CD4-positive, alpha-beta memory T cell (primary cell): ENCODE measurements at places on chromosomes 13 and 19. TPM values are rescaled to one million over a fixed set of nuclear protein-coding genes. Genes with fewer than 3 reads are reported as not detected.

DNA sequence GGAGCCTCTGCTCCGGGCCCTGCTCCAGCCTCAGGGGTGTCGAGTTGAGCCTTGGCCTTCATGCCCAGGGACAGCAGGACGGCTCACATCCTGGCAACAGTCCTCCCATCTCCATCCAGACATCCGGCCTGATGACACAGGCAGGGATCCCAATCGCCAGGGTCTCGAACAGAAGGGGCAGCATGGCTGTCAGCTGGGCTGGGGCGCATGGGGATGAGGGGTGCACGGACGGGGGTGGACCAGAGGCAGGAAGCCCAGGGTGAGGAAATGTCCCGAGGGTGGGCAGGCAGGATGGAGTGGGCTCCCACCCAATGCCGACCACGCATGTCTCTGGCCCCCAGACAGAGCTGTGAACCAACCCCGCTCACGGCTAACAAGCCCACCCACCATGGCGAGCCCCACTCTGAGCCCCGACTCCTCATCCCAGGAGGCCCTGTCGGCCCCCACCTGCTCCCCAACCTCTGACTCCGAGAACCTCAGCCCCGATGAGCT is 16.2 kb downstream of the EVI5L start:
- no peak for DNase-seq
- no peak overlapping the region for H3K27ac ChIP-seq
- no peaks in the 10 kb centered on the region for H3K36me3 ChIP-seq
- no peaks in the 10 kb centered on the region for H3K4me1 ChIP-seq
- no peak overlapping the region for H3K4me3 ChIP-seq

- no peaks in the 10 kb centered on the region for H3K36me3 ChIP-seq
- no peak overlapping the region for H3K27ac ChIP-seq
- no peak overlapping the region for H3K4me3 ChIP-seq
- no peak for DNase-seq
- no peaks in the 10 kb centered on the region for H3K4me1 ChIP-seq
- no peaks in the 10 kb centered on the region for H3K27me3 ChIP-seq
These were observed 30.4 kb downstream of the CYP4F22 start for GRCh38 chr19:15538774-15539173.

DNA sequence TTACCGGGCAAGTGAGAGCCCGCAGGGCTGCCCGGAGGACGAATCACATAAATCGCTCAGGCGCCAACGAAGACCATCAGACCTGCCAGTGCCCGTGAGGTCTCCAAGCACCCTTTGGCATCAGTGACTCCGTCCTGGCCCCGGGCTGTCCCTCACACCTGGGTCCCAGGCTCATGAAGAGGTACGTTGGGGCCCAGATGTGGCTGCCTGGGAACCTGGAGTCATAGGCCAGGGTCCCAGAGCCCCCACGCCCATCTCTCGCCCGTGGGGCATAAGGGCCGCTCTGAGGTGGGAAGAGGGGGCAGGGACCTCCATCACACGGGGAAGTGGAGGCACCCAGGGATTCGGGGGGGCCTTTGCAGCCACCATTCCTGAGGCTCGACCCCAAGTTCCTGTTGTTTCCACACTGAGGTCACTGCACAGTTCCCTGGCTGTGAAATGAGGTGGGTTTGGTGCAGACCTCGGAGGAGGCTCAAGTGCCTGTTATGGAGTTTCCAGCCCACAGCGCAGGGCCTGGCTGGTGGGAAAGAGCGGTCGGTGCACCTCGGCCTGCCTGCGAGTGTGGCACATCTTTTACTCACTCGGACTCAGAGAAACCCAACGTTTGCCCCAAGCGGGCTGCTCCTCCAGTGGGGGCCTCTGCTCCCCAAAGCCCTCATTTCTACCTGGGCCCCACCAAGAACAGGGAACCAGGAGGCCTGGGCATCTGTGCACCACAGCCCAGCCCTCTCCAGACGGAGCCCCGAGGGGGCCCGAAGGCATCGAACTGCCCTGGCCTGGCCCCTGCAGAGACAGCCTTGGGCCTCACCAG is 35.9 kb upstream of the C13orf46 start:
- H3K4me3 ChIP-seq = no peak overlapping the region
- no peak for DNase-seq
- no peaks in the 10 kb centered on the region for H3K27me3 ChIP-seq
- H3K4me1 ChIP-seq = no peaks in the 10 kb centered on the region
- no peak overlapping the region for H3K27ac ChIP-seq
- peaks cover 54% of the 10 kb centered on the region for H3K36me3 ChIP-seq

DNA sequence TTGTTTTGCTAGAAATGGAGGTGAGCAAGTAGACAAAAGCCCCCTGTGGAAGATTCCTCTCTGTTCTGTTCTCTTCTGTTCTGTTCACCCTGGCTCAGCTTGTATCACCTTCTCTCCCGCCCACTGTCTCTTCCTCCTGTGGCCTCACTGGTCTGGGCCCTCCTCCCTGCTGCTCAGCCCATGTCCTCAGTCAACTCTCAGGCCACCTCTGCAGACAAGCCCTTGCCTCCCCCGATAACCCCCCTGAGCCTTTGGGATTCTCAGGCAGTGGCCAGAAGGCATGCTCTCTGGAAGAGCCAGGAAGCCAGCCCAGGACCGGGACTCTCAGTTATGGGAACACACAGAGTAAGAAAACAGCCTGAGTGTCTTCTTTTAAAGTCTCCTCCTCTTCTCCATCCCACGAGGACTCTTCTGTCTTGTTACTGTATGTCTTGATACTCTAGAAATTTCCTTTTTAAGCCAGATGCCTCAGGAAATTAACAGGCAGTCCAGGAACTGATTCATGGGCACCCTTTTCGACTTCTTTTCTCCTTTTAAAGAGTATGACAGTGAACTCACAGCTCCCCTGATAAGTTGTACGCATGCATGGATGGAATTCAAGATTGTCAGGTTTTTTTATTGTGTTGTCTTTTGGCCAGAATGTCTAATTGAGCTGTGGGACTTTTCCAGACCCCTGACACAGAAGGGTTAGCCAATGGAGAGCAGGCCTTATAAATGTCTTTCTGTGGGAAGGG is 33.7 kb downstream of the SHISA2 start:
- no peak overlapping the region for H3K4me3 ChIP-seq
- no peaks in the 10 kb centered on the region for H3K4me1 ChIP-seq
- DNase-seq = no peak
- no peak overlapping the region for H3K27ac ChIP-seq
- H3K27me3 ChIP-seq = no peaks in the 10 kb centered on the region
- no peaks in the 10 kb centered on the region for H3K36me3 ChIP-seq

DNA sequence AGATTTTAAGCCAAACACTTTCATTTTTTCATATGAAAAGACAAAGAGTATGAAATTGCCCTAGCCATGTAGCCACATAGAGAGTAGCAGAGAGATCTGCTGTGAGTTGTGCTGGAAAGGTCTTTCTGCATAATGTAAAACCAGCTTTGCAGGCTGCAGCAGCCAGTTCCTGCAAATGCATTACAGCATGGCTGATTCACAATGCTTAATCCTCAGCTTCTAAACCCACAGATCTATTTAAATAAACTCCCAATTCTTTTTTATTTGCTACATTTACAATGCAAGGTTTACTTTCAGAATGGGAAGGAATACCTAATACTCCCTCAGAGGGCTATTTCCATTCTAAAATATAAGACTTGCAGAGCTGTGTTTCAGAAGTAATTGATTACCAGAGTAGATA is 185.6 kb upstream of the STARD13 start:
- no peaks in the 10 kb centered on the region for H3K27me3 ChIP-seq
- no peaks in the 10 kb centered on the region for H3K4me1 ChIP-seq
- no peak overlapping the region for H3K27ac ChIP-seq
- DNase-seq = no peak
- H3K4me3 ChIP-seq = no peak overlapping the region
- H3K36me3 ChIP-seq = no peaks in the 10 kb centered on the region

DNA sequence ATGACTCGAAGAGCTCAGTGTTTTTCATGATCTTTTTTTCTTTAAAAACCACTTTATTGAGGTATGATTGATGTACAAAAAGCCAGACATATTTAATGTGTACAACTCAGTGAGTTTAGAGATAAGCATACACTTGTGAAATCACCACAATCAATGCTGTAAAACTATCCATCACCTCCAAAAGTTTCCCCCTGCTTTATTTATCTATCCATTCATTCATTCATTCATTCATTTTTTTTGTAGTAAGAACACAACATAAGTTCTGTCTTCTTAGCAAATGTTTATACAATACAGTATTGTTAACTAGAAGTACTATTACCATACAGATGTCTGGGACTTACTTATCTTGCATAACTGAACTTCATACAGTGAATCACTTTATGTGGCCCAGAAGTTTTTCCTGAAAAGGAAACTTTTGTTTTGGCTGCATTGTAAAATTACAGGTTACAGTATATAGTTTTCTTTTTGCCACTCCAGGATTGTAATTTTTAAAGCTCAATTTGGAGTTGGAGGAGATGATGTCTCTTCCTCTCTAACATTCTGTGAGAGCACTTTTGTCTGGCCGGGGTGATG is 6.7 kb downstream of the RAP2A start:
- H3K4me1 ChIP-seq = peaks cover 28% of the 10 kb centered on the region
- no peaks in the 10 kb centered on the region for H3K36me3 ChIP-seq
- H3K27ac ChIP-seq = no peak overlapping the region
- H3K4me3 ChIP-seq = no peak overlapping the region
- no peaks in the 10 kb centered on the region for H3K27me3 ChIP-seq

DNA sequence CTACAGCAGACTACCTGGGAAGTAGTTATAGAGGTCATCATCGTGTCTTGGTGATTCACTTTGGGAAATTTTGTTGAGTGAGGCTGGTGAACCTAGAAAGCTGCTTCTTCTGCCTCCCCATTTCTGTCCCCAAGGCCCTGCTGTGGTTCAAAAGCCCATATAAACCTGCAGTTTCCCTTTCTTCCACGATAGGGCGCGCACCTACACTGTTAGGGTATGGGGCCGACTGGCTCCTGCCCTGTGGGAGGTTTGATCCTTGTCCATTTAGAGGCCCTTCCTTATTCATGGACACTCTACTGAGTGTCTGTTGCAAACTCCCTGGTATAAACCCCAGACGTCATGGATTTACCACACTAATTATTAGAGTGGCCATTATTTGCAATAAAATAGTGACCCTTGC is 191.8 kb downstream of the GGACT start:
- H3K4me3 ChIP-seq = no peak overlapping the region
- DNase-seq = no peak
- H3K4me1 ChIP-seq = no peaks in the 10 kb centered on the region
- no peaks in the 10 kb centered on the region for H3K36me3 ChIP-seq
- no peaks in the 10 kb centered on the region for H3K27me3 ChIP-seq

DNA sequence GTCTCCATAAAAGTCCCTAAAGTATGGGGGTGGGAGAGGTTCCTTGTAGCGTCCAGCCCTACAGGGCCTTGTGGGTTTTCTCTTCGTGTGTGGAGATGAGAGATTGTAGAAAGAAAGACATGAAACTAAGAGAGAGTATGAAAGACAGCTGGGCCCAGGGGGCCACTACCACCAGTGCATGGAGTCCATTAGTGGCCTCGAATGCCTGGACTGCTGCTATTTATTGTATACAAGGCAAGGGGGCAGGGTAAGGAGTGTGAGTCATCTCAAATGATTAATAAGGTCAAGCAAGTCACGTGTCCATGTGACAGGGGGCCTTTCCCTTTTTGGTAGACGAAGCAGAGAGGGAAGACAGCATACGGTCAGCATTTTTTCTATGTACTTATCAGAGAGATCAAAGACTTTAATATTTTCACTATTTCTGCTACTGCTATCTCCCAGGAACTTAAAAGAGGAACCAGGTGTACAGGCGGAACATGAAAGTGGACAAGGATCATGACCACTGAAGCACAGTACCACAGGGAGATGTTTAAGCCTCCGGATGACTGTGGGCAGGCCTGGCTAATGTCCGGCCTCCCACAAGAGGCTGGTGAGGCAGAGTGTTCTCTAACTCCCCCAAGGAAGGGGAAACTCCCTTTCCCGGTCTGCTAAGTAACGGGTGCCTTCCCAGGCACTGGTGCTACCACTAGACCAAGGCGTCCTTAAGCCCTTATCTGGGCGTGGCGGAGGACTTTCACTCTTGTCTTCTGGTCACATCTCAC is 25.5 kb downstream of the FGF21 start:
- no peak overlapping the region for H3K27ac ChIP-seq
- no peak for DNase-seq
- no peaks in the 10 kb centered on the region for H3K4me1 ChIP-seq
- H3K4me3 ChIP-seq = no peak overlapping the region
- no peaks in the 10 kb centered on the region for H3K27me3 ChIP-seq

DNA sequence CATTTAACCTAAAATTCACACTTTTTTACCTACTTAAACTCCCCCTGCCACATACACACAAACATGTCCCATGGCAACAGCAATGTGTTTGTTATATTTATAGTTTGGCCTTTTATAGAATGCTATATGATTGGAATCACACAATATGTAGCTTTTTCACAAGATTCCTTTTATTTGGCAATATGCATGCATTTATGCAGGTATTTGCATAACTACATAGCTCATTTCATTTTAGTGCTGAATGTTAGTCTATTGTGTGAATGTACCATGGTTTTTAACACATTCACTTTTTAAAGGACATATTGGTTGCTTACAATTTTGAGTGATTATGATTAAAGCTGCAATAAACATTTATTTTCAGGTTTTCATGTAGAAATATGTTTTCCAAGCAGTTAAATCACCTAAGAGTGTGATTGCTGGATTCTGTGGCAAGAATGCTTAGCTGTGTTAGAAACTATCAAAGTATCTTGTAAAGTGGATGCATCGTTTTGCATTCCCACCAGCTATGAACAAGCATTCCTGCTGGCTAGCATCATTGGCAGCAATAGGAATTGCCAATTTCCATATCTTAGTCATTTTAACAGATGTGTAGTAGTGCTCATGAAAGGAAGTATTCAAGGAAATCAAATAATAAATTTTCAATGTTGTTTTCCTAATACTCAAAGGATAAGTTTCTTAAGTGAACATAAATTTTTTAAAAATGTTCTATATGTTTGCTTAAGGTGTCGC is 557.0 kb downstream of the SLITRK1 start:
- H3K4me1 ChIP-seq = no peaks in the 10 kb centered on the region
- H3K4me3 ChIP-seq = no peak overlapping the region
- no peaks in the 10 kb centered on the region for H3K27me3 ChIP-seq
- no peak overlapping the region for H3K27ac ChIP-seq
- no peak for DNase-seq
- H3K36me3 ChIP-seq = no peaks in the 10 kb centered on the region

GRCh38 chr19:47098608-47099007 is 15.0 kb downstream of the ZC3H4 start:
- no peak overlapping the region for H3K4me3 ChIP-seq
- H3K36me3 ChIP-seq = peaks cover 15% of the 10 kb centered on the region
- no peaks in the 10 kb centered on the region for H3K27me3 ChIP-seq
- DNase-seq = no peak
- no peak overlapping the region for H3K27ac ChIP-seq

GRCh38 chr13:52447354-52447753 is 3.1 kb downstream of the VPS36 start:
- no peaks in the 10 kb centered on the region for H3K36me3 ChIP-seq
- peaks cover 27% of the 10 kb centered on the region for H3K4me1 ChIP-seq
- DNase-seq = no peak
- no peak overlapping the region for H3K27ac ChIP-seq
- no peak overlapping the region for H3K4me3 ChIP-seq

Gene ZFR2
- 3.1 TPM for total RNA-seq

Gene POLRMT
- 98.9 TPM for total RNA-seq

Gene EPS8L1
- total RNA-seq = 1.6 TPM

Gene RFPL4A
- not detected for total RNA-seq
